Osteoblast (primary cell): ENCODE measurements at places on chromosomes 3 and 15.

GRCh38 chr3:58260733-58261132 lies 23.1 kb downstream of the ABHD6 start:
- peak; percentile 78 for DNase-seq

GRCh38 chr3:11407644-11408043 lies 135.4 kb downstream of the ATG7 start:
- DNase-seq: no peak

- no peak for DNase-seq
Measured at GRCh38 chr3:101229681-101230080, 90.7 kb downstream of the IMPG2 start.

- DNase-seq: no peak
Measured at GRCh38 chr3:54337846-54338245, 215.5 kb downstream of the CACNA2D3 start.

DNA sequence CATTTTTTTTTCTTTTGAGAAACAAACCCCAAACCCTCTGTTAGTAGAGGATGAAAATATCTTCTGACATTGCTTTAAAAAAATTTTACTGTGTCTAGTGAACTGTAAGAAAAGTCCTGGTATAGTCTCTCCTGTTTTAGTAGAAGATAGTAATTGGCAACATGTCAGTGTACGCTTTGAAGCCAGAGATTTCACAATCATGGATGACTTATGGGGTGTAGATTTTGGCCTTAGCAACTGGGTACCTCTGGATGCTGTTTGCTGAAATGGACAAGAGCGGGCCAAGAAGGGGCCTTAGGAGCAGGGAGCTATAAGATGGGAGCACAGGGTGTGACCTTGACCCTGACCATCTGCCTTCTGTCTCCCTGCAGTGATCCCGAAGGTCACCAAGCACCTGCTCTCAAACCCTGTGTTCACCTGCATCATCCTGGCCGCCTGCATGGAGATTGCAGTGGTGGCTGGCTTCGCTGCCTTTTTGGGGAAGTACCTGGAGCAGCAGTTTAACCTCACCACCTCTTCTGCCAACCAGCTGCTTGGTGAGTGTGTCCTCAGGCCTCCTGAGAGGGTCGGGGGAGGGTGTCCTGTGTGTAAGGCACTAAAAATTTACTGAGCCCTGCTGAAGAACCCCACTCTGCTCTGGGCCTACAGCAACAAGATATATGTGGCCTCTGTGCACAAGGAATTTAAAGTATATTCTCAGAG lies 266.7 kb downstream of the SLCO3A1 start:
- DNase-seq: no peak

GRCh38 chr3:114435386-114436115 lies 141.7 kb downstream of the TIGIT start:
- DNase-seq: no peak

GRCh38 chr15:97521381-97522285 lies 438.9 kb upstream of the ARRDC4 start:
- DNase-seq: no peak

- DNase-seq: no peak
Measured at GRCh38 chr3:34361921-34362320, 563.5 kb downstream of the PDCD6IP start.

DNA sequence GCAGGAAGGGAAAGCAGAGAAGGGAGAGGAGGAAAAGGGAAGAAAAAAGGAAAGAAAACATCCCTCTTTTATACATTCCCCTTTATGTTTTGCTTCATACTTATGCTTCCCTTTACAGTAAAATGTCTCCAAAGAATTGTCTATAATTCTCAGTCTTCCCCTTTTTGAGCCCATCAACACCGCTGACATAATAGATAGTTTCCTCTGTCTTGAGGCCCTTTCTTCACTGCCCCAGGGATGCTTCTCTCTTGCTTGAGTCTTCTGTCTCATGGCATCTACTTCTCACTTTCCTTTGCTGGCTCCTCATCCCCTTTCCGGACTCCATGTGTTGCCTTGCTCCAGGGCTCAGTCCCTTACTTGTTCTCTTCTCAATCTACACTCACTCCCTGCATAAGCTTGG lies 99.7 kb upstream of the DAZL start:
- DNase-seq: no peak

GRCh38 chr15:29669823-29670222 lies 152.4 kb downstream of the TJP1 start:
- DNase-seq: no peak

- DNase-seq: no peak
Measured at GRCh38 chr3:58899159-58899952, 150.5 kb downstream of the CFAP20DC start.

- no peak for DNase-seq
Measured at GRCh38 chr15:81108427-81108826, 25.6 kb upstream of the CFAP161 start.

GRCh38 chr3:14477311-14477935 lies 62.7 kb downstream of the GRIP2 start:
- DNase-seq: peak; percentile 35

- no peak for DNase-seq
Measured at GRCh38 chr15:29429584-29429983, 160.0 kb upstream of the NSMCE3 start.

DNA sequence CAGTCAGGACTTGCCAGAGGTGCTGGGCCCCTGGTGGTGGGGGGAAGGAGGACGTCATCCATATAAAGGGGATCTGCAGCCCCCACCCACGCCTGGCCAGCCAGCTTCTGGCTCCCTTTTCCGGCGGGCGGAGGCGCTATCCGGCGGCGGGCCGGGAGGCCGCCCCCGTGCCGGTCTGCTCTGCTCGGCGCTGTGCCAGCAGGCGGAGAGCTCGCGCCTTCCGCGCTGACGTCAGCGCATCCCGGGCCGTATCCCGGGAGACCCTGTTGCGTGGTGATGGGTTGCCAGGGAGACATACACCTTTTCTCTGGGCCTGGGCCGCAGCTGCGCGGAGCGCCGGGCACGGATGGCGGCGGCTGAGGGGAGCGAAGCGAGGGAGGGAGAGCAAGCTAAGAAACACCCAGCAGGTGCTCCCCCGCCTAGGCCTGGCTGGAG lies 1.1 kb downstream of the FAM131A start:
- peak; percentile 96 for DNase-seq

GRCh38 chr3:179105881-179106280 lies 34.3 kb upstream of the ZMAT3 start:
- no peak for DNase-seq

DNA sequence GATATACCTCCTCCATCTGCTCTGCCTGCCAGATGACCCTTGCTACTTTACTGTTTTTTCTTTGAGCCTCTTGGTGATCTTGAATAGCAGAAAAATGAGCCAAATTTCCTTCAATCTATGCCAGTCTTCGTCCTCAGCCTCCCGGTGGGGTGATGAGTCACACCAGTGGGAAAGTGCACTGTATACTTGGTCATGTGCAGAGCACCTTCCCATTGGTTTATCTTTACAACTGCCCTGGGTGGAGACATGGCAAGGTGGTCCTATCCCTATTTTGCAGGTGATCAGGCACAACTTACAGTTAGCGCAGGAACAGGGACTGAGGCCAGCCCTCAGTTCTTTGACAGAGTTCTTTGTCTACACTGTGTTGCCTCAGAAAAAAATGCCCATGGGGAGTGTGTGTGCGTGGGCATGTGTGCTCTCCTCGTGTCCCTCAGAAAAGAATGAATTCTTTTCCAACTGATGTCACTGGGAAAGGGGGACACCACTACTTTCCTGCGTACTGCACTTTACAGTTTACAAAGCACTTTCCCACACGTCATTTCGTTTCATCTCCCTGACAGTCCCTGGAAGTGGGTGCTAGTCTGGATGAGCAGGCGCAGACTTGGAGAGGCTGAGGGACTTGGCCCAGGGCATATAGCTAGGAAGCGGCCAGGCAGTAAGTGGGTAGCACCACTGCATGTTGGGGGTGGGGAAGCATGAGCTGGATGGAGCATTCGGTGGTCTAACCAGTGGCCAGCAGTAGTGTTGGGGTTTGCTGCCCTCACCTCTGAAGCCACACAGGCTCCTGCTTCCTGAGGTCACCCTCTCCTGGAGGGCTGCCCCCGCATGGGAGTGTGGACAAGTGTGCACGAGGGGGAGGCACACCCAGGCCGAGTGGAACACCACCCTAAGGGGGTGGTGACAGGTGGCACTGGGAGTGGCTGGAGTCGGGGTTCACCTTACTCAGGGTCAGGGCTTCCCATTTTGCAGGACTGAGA lies 24.1 kb downstream of the SMAD3 start:
- peak; percentile 68 for DNase-seq

- no peak for DNase-seq
Measured at GRCh38 chr3:63595221-63595620, 57.3 kb upstream of the SNTN start.

DNA sequence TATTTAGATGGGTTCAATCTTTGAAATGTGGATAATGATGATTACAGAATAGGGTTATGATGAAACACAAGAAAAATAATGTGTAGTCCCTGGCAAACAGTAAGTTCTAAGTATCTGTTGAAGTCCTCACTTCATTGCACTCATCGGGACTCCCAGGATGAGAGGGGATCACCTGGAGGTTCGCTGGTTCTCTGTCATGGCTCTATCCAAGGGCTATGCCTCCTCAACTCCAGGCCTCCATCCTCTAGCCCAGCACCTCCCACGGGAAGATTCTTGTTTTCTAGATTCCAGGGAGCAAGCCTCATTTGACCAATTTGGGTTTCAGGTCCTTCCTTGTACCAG lies 45.5 kb downstream of the ANP32A start:
- DNase-seq: no peak

DNA sequence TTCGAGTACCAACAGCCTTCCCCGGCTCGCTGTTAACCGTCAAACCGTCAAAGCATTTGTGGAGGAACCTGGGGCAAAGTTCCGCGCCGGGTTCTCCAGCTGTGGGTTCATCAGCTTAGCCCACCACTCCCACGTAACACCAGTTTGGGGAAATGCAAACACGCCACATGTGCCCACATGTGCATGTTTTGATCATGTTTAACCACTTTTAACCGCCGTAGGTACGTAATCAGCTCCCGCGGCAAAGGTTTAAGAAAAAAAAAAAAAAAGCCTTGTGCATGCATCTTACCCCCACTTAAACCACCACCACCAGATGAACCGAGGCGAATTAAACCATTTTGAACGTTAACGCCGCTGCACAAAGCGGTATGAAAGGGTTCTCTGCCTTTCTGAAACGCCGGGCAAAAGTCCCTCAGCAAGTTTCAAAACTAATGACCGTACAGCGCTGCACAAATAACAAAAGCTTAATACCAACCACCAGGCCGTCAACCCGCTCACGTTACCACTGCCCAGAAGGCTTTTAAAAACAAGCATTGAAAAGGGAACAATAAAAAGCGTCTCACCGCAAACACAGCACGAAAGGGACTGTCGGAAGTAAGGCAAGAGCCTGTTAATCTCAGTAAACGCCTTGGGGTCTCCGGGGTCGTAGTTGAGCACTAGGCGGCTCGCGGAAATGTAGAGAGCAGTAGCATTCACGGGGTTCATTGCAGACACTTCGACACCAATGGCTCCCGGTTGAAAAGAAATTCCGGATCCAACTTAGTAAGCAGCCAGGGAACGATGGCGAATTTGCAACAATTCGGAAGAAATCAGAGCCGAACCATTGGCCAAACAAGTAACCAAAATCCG lies 1.5 kb downstream of the MSL2 start:
- peak; percentile 88 for DNase-seq

DNA sequence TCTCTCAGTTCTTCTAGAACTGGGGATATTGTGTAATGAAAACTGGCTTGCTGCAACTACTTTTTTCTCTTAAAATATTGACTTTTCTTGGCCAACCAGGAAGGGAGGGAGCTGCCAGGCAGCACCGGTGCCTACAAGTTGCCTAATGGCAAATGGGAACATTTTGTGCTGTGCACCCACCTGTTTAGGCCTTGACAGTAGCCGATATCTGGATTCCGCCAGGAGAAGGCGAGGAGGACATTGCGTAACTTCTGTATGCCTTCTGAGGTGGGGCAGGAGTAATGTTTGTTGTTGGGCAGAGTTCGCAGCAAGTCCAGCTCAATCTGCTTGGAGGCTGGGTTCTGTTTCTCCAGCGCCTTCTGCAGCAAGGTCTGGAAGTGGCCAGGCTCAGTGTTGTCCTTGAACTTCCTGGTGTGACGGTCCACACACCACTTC lies 64.9 kb downstream of the TBC1D2B start:
- DNase-seq: no peak

DNA sequence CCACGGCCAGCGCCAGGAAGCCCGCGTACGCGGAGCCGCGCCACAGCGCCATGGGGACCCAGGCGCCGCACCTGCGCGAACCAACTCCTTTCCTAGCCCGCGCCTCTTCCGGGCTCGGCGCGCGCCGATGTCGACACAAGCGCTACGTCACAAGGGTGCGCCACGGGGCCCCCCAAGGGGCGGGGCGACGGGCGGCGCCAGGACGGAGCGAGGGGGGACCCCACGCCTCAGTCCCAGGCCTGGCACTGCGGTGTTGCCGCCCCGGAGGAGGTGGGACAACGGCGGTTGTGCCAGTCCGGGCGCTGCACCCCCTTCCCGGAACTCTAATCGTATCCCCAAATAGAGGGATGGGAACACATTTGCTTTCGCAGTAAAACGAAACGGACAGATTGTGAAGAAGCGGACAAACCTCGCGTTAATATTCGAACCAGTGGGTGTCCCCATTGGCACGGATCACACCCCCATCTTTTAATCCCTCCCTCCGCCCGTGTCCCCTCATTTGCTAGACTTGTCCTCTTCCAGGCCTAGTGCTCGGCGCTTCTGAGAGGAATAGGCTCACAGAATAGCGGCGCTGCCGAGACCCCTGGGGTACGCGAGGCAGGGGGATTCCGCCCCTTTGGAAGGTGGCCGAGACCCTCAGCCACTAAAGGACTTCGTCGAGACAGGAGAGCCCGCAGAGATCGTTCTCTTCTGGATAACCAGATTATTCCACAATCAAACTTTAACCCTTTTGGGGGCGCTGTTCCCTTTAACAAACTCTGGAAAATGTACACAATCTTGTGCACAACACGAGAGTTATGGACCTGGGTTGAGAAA lies at the start of gene ADPGK:
ADPGK (minus strand) TSS at position 119 of the 816 bp plus-strand sequence; CDS start at position 52, 67 bp downstream.
- DNase-seq: peak; percentile 98

GRCh38 chr3:128316481-128316891 lies 150.2 kb downstream of the DNAJB8 start:
- DNase-seq: no peak

GRCh38 chr3:185586686-185587039 lies 568 bp downstream of the SENP2 start:
- no peak for DNase-seq

DNA sequence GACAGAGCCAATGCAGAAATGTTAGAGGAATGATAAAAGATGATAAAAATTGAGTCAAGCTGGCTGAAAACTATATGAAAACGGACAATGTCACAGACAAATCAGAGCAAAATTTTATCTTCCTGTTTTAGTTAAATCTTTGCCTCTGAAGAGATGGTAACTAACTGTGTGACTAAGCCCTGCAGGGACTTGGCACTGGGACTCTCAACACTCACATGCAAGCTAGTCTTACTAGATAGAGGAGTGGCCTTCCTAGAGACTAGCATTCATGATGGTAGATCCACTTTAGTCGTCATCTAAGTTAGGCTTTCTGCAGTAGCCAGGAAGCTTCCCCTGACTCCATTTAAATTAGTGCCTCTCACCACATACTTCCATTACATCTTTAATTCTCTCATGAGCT lies 4.1 kb downstream of the CCDC191 start:
- peak; percentile 50 for DNase-seq

DNA sequence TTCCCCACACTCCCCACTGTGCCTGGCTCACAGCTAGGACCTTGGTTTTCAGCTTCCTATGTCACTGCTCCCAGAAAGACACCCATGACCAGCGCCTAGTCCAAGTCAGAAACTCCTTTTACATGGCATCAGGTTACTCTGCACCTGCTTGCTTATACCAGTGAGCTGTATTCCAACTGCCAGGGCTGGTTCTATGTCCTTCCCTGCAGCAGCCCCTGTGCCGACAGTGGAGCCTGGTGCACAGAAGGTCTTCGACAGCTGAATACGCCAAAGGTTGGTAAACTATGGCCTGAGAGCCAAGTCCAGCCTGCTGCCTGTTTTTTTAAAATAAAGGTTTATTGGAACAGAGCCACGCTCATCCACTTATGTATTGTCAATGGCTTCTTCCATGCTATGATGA lies 102.5 kb downstream of the IQSEC1 start:
- DNase-seq: no peak
